ENCODE measurements at places on chromosomes 1 and 21.

- no peak for DNase-seq
Measured at GRCh38 chr1:68445709-68446108, 4.0 kb downstream of the RPE65 start.

DNA sequence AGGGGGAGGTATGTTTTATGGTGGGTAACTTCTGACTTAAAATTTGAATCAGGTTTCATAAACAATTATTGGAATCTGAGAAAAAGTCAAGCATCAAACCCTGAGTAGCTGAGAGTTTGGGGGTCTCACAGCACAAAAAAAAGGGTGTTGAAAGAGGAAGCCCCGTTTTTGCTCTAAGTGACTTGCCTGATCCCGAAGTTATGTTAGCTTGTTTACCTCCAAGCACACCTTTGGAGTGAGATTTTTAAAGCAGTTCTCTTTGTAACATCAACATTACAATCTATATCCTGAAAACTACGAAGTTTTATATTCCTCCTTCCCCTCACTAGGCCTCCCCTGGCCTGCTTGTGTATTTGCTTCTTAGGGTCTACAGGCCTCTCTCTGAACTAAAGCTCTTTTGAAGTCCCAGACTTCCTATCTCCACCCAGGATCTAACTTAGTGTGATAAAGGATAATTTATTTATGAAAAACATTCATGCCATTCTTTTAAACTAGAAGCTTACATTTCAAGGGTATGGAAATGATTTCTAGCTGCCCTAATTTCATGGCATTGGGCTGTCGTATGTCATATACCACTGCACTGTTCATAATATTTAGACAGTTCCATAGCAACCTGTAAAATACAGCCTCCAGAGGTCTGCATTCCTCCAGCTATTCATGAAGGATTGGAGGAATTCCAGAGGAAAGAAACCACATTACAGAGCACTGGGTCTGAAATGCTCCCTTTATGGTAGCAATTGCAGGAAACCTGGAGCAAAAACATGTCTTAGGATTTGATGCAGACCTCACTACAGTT lies 36.1 kb upstream of the RGS1 start:
- peak; percentile 99 for DNase-seq

DNA sequence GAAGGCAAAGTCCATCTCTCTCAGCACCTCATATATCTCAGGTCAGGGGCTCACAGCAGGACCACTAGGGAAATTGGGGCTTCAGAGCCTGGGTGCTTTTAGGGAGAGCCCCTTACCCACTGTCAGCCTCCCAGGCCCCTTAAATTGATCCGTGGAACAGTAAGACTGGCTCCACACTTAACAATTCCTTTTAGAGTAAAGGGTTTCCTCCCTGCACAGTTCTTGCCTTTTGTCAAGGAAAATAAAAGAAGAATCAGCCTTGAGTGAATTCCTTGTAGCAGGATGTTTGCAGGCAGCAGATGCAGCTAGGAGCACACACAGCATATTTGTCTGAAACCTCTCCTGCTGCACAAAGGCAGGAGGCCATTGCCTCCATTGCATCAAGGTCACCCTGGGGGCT lies 184.9 kb downstream of the SEC16B start:
- DNase-seq, result no peak

- DNase-seq, result no peak
Measured at GRCh38 chr1:172179918-172180317, 240.6 kb upstream of the C1orf105 start.

DNA sequence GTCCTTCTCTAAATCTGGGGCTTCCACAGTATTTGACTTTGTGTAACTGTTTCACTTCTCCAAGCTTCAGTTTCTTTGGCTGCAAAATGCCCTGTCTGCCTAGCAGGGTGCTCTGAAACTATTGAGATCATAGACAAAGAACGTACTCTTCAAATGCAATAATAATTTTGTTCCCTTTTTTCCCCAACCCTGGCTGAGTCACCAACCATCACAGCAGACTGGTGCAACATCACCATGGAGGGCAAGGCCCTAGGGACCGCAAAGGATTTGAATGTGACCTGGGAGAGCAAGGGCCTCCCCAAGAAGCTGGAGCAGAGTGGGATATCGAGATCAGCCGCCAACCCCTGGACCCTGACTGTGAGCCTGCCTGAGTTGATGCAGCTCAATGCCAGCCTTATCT lies 115.0 kb downstream of the FCRL5 start:
- DNase-seq, result no peak

DNA sequence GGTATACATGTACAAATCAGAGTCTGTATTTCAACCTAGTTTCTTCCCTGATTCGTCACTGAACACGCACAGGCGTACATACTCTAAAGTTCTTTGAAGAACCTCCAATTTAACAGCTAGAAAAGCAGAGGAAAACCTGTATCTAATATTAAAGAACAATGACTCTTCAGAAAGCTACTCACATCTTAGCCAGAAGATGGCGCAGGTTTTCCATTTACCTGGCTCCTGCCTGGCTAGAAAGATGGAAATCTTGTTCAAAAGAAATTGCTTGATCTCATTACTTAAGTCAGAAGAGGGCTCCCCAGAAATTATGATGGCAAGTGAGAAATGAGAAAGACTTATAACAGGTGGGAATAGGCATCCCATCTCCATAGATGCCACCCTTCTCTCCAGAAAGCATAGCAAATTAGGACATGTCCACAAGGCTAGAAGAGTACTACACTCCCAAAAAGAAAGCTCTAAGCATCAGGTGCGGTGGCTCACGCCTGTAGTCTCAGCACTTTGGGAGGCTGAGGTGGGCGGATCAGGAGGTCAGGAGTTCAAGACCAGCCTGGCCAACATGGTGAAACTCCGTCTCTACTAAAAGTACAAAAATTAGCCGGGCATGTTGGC lies 19.0 kb upstream of the L1TD1 start:
- DNase-seq, result peak; percentile 67

DNA sequence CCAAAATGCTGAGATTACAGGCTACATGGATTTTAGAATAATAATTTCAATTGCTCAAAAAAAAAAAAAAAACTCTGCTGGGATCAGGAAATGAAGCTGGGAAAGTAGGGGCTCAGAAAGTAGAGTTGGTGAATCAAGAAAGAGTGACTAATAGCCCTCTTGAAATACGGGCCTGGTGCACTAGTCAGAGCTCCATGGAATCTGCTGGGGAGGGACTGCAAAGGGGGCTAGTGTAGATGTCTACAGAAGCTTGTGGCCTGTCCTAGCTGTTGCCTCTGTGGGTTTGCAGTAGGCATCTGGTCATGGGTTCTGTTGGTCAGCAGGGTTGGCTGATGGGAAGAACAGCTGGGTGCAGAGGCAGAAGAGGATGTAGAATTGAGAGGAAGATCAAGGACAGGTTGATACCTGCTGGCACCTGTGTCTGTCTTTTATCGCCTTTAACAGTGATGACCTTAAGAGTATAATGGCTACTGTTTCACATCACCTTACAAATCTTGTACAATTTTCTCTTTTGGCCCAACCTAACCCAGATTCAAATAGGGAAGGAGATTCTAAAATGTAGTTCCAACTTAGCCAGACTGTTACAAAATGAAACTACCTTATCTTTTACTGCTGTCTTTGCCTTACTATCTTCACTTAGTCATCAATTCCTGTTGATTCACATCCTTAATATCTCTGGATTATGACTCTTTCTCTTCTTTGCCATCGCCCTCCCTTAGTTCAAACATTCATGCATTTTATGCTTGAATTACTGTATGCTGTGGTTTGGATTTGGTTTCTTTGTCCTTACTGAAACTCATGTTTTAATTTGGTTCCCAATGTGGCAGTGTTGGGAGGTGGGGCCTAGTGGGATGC lies 126.2 kb downstream of the GIPC2 start:
- DNase-seq, result peak; percentile 91
